Nucleus accumbens (tissue), 56 donors: ENCODE measurements at places on chromosomes 6 and 20.

DNA sequence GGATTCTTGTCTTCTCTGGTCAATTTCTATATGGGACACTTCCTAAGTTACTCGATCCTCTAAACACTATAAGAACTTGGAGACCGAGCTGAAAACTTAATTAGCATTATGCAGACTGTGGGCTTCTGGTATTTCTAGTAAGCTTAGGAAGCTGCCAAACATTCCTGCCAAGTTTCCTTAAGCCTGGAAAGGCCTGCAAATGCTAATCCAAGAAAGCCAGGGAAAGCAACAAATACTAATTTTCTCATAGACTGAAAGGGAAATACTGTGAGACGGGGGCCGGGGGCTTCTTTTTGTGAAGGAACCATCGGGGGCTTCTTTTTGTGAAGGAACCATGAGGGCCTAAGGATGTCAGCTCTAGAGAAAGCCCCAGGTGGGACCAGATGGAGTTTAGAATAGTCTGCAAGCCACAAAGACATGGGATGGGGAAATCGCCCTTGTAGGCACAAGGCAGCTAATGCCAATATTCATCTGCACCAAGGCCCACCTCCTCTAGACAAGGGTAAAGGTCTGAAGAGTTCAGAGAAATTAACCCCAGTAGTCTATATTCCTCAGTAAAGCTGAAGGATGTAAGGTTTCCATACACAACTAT lies 332.4 kb upstream of the PRDM1 start:
- no peak for DNase-seq

- no peak for DNase-seq
Observed at GRCh38 chr6:158431036-158431435, 118.8 kb downstream of the TULP4 start.

DNA sequence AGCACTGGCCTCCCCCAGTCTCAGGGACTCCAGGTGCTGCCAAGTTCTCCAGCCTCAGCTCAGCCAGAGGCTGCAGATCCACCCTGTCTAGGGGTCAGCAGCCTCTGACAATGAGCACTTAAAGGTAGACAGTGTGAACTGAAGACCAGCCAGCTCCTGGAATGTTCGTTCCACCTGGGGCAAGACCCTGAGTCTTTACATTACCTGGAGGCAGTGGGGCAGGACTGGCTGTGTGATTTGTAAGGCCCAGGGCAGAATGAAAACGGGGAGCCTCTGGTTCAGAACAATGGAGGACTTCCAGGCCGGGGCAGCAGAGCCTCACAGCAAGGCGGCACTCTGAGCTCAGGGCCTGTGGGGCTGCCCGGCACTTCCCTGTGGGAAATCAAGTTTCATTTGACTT lies 65.0 kb downstream of the CTCFL start:
- no peak for DNase-seq

GRCh38 chr6:109791301-109791700 lies 100.2 kb downstream of the FIG4 start:
- peak; percentile 24 for DNase-seq

DNA sequence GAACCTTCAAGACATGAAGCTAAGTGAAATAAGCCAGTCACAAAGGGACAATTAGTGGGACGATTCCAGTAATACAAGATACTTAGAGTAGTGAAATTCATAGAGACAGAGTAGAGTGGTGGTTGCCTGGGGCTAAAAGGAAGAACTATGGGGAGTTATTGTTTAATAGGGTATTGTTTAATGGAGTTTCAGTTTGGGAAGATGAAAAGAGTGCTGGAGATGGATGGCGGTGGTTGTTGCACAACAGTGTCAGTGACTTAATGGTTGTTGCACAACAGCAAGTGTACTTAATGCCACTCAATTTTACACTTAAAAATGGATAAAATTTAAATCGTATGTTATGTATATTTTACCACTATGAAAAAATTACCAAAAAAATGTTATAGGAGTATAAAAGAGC lies 209.7 kb upstream of the TENT5A start:
- no peak for DNase-seq

DNA sequence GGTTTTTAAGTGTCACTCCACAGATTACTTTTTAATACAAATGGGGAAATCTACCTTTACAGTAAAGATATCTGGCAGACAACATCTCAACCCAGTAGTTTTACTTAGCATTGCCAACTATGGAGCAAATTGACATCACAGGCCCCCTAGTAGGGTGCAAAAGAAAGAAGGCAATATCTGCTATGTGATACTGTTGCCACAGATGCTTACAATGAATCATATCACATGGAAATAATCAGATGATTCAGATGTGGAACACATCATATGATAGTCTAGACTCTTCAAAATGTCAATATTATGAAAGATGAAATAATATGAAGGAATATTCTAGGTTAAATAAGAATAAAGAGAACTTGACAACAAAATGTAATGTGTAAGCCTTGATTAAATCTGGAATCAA lies 322.5 kb downstream of the BMP2 start:
- no peak for DNase-seq

GRCh38 chr6:143328876-143329275 lies 121.6 kb downstream of the ADAT2 start:
- no peak for DNase-seq

DNA sequence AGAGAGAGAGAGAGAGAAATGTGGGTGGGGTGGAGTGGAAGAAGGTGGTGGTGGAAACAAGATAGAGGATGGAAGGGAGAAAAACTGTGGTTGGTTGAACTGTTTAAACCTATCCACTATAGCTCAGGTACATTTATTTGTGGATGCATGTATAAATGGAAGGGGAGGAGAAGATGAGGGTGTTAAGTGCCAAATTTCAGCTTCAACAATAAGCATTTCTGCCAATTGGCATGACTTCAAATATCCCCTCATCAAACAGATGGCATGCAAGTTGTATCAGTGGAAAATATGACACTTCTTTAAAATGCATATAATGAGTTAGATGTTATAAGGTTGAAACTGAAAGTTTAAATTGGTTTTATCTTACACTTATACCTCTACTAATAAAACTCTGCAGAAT lies 216.1 kb downstream of the LMBRD1 start:
- DNase-seq, result no peak

- no peak for DNase-seq
Observed at GRCh38 chr6:19309661-19310060, 527.5 kb upstream of the ID4 start.

DNA sequence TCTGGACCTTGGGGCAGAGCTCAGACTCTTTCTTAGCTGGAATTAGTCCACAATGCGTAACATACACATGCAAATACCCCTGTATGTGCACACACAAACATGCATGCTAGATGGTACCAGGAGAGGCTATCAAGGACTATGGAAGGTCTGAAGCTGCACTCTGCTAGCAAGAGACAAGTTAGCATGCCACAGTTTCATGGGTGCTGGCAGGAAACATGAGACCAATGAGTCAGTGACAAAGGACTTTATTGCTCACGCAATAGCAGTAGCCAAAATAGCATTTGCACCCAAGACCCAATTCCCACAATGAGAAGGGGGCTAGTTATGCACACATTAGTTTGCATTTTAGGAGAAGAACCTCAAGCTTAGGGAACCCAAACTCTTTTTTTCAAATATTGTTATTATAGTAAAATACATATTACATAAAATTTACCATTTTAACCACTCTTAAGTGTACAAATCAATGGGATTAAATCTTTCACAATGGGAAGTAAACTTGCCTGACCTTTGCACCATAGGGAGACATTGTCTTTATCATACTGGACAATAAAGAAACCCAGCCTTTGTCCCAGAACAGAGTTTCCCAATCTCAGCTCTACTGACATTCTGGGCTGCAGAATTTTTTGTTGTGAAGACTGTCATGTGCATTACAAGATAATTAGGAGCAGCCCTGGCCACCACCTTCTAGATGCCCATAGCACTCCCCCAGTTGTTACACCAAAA lies 69.1 kb downstream of the NRSN1 start:
- no peak for DNase-seq

GRCh38 chr6:139762587-139763031 lies 388.2 kb upstream of the CITED2 start:
- no peak for DNase-seq

DNA sequence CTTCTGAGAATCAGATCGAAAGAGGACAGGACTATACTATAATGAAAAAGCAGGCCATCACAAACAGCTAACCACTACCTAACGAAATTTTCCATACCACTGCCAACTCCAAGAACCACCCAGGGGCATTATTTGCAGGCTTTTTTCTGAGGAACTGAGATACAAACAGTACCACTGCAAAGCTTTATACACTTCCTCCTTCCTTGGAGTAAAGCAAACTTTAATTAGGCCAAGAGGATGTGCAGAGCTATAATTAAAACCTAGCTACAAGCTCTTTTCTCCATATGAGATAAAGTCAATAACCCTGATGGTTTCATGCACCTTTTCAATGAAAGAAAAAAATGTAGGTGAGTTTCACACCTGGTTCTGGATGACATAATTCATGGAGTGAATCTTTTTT lies 68.5 kb downstream of the ELOVL5 start:
- DNase-seq, result no peak

GRCh38 chr6:26594730-26595632 lies 1.8 kb upstream of the ABT1 start:
- no peak for DNase-seq

- no peak for DNase-seq
Observed at GRCh38 chr20:50304501-50304856, 113.8 kb downstream of the CEBPB start.

DNA sequence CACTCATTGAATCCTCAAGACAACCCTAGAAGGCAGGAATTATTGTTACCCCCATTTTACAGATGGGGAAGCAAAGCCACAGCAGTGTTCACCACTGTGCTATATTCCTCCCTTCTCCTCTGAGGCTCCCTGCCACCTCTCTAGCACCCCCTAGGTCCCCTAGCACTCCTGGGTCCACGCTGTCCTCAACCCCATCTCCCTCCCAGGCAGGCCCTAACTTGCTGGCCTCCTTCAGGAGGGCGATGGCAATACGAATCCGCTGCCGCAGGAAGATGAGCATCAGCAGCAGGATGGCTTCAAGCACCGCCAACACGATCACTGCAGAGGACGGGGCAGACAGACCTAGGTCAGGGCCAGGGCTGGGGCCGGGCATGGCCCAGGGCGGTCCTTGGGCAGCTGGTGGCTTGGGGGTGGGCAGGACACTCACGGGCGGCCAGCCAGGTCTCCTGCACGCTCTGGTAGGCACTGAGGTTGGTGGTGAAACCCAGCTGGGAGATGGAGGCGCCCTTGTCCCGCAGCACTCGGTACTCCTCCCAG lies 7.8 kb upstream of the NEU1 start:
- no peak for DNase-seq

DNA sequence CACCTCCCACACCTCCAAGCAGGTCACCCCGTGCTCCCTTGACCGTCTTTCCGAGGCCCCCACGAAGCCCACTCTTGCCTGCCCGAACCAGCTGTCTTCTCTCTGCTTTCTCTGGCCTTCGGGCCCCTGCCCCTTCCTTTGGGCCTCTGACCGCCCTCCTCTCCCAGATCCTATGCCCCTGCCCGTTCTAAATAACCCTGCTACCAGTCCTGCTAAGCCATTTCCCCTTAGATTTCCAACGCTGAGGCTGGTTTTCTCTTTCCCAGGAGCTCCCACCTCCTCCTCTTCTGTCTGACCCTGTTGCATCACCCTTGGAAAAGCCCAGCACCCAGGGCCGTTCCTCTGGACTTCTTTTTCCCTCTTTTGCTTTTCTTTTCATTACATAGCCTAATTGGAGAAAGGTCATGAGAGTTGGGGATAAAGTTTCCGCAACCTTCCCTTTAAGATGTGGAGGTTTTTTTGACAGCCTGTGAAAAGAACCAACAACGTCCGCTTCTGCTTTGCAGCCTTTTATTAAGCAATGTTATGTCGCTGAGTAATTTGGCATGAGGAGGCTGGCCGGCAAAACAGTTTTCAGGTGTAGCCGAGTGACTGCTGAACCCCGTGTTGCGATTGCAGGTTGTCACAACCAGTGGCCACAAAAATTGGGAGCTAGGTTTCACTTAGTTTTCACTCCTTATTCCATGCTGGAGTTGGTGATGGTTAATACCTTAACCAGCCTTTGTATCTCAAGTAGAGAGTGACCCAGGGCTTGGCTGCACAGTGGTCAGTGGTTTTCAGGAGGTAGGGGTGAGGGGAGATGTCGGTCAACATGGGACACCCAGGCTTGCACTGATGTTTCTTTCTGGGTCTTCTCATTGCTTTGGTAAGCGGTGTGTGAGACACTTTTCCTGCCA lies 970 bp downstream of the BLTP3A start:
- no peak for DNase-seq

DNA sequence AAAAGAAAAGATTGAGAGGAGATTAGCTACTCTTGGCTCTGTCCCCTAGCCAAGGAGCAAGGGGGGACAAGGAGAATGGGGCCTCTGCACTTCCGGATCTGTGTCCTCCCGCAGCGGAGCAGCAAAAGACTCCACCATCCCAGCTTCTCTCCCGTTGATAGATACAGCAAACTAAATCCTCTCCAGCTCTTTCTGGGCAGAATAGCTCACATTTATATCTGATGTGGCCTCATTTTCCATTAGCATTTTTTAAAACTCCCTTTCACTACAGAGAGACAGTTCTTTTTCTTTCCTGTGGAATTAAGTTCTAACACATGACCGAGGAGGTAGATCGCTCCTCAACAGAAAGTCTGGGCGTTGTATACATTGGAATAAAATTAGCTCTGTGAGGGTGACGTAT lies 260.9 kb upstream of the SOX4 start:
- no peak for DNase-seq

- no peak for DNase-seq
Observed at GRCh38 chr6:22326500-22326899, 29.7 kb upstream of the PRL start.

DNA sequence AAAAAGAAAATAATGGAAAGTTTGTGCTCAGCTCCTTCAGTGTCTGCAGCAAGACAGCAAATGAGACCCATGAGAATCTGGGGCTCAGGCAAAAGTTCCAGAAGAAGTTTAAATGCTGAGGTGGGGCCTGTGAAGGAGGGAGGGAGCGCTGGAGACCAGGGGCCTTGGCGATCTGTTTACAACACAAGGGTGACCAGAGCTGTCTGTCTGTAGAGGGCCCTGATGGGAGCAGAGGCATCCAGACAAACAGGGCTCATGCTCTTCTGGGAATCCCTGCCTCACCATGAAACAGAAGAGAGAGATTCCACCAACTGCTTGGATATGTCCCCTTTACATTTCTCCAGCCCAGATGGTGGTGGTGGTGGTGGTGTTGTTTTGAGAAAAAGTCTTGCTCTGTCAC lies 79.3 kb upstream of the SHLD1 start:
- no peak for DNase-seq
